ENCODE measurements at places on chromosomes 6 and 20. TPM values are rescaled to one million over a fixed set of nuclear protein-coding genes. Genes with fewer than 3 reads are reported as not detected.

FOXC1 gene
- total RNA-seq: 3.7 TPM

GRCh38 chr20:54221353-54221752 is 13.5 kb downstream of the PFDN4 start:
- no peak for DNase-seq

PCSK2 gene
- 0.10 TPM for total RNA-seq

DNA sequence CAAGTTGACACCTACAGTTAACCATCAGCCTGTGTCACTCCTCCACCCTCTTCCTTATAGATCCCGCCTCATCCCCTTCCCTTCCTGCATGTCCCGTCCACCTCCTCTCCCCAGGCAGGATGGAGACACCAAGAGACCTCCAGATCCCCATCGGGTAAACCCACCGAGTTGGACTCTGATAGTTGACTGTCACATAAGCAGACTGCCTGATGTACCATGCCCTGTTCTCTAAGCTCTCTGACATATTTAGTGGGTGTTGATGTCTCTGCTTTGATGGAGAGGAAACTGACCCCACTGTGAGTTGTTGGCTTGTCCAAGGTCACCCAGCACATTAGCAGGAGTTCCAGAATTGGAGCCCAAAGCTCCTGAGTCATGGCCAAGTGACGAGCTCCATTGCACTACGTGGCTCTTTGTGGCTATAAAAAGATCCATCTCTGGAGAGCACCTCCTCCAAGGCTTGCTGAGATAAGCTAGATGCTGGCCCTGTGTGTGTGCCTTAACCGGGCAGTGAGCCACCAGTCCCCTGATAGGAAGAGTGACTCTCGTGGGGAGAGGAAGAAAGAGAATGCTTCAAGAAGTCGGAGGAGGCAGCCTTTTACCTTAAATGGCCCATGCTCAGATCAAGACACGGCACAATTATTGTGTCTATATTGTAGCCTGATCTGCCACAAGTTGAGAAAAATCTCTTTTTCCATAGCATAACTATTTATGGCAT is 236.0 kb upstream of the ECI2 start:
- DNase-seq: no peak

- DNase-seq: peak; percentile 94
Observed at GRCh38 chr20:32189691-32190615, 17.6 kb downstream of the PLAGL2 start.

BTNL2 gene
- not detected for total RNA-seq
